ENCODE measurements at places on chromosomes 5 and 9.

- DNase-seq: no peak
Observed at GRCh38 chr5:79932510-79933504, 58.3 kb downstream of the MTX3 start.

GRCh38 chr5:176517053-176517661 lies 20.0 kb downstream of the RNF44 start:
- DNase-seq: no peak

GRCh38 chr9:35374910-35375309 lies 115.0 kb upstream of the RUSC2 start:
- DNase-seq: no peak

DNA sequence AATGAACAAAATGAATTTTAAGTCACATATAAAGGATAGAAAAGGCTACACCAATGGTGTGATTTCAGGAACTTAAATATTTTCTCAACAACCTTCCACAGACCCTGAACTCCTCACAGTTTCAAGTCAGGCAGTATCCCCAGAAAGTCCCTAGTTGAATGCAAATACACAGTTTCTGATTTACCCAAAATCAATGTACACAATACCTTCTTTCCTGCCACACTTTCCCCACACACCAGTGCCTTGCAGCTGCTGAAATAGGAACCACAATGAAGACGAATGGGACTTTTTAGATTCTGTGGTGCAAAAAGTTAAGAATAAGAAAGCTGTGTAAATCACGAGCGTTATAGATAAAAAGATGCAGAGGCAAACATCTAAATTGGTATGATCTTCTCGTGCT lies 552.4 kb upstream of the MEF2C start:
- DNase-seq: no peak

GRCh38 chr9:94860678-94861588 lies 134.4 kb downstream of the AOPEP start:
- DNase-seq: peak; percentile 98

DNA sequence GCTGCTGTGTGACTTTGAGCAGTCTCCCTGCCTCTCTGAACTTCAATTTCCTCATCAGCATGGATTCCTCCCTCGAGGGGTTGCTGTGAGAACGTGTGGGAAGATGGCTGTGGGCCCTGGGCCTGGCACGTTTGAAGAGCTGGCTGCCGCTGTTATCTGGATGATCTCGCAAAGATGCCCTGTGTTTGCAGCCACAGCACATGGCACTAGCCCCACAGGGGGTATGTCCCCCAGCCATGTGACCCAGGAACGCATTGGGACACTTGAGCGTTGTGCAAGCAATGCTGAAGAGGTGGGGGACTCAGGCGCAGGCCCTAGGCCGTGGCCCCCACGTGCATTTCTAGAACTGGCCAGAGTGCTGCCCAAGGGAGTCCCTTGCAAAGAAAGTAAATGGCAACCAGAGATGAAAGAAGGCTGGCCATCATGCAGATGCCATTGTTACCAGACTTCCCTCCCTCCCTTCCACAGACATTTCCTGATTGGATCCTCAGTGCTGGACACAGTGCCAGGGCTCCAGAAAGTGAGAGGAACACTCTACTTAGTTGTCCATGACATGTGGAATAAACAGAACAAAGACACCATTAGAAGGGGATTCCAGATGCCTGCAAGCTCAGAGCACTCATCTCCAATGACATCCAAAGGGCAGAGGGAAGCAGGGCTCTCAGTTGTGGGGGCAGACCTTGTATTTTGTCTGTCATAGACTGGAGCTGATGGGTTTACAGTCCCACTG lies 65.1 kb upstream of the NEURL1B start:
- DNase-seq: no peak

DNA sequence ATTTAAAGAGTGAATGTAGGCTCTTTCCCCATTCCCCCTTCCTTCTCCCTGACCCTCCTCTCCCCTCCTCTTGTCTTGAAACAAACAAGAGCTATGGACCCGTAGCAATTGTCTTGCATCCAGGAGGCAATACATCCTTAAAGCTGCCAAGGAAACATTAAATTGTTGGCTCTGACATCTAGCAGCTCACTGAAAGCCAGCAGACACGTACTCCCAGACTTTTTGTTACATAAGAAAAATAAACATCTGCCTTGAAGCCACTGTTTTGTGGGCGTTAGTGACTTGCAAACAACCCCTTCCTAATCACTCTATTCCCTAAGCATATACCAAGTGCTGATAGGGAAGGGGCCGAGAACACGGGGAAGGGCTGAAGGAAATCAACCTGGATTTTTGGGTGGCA lies 8.6 kb downstream of the SLC45A2 start:
- no peak for DNase-seq

DNA sequence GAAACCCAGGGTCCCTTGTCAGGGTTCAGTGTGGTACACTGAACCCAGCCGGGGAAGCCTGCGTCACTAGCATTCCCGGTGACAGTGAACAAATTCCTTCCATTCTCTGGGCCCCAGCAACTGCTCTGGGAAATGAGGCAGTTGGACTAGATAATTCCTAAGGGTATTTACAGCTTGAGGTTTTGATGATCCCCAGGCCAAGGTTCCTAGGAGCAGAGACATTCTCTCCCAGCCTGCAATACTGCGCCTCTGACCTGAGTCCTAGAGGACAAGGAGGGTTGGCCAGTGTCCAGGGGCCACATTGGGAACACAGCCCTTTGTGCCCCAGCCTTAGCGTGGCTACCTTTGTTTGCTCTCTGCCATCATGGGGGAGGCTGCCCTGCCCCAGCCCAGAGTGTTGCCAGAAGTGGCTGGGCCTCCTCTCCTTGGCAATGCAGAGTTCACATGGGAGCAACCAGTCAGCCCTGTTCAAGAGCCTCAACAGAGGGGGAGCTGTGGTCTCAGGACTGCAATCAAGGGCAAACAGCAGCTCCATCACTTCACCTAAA lies 178.2 kb downstream of the SEC61B start:
- DNase-seq: no peak

GRCh38 chr9:26856413-26857032 lies 36.1 kb downstream of the CAAP1 start:
- peak; percentile 14 for DNase-seq

GRCh38 chr5:117475919-117476318 lies 901.3 kb upstream of the SEMA6A start:
- no peak for DNase-seq

DNA sequence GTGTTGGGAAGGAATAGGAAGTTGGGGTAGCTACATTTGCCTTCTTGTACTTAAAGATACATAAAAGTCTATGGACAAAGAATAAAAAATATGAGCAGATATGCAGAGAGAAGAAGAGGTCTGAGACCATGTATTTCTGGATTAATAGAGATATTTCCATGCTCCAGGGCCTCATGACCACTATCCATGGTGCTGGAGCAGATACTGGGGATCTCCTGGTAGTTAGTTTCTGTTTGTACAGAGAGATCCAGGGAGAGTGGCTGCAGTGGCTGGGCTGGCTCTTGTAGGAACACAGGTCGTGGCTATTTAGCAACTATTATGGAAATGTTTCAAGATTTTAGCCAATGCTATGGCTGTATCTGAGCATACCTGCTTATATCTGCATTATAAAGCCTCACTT lies 184.2 kb upstream of the TMEM161B start:
- DNase-seq: no peak

DNA sequence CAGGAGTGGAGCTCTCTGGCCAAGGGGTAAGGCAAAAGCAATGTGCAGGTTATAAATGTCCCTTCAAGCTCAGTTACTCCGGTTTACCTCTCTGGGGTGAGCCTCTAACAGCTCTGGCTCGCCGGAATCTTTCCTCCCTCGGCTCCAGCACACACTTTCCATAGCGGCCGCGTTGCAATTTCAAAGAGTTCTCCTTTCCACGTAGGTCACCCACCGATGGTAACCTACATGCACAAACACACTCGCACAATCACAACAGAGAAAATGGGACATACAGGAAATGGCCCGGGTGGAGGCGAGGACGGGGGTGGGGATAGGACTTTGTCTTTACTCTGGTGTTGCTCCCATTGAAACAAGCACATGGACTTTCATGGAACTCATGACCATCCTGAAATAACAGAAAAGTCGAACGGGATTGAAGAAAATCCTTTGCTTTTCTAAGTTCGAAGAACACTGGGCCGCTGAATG lies 1.2 kb downstream of the LHFPL2 start:
- peak; percentile 29 for DNase-seq

GRCh38 chr5:11455505-11455904 lies 448.7 kb downstream of the CTNND2 start:
- DNase-seq: no peak

DNA sequence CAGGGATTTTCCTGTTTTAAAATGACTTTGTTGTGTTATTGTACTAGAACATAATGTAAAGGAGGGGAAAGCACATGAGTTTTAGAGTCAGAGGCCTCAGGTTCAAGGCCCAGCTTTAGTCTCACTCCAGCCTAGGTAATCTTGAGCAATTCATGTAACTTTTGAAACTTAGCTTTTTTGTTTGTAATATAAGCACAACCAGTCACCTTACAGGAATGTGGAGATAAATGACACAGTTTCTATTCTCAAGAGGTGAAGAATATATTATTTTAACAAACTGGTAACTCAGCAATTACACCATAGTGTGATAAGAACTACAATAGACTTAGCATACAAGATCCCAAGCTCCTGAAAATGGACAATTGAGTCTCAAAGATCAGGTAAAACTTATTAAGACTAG lies 51.2 kb downstream of the ADAMTS19 start:
- DNase-seq: no peak

- DNase-seq: no peak
Observed at GRCh38 chr5:121377461-121377860, 474.2 kb upstream of the FTMT start.

GRCh38 chr5:139882961-139883539 lies 87.4 kb downstream of the PSD2 start:
- no peak for DNase-seq

DNA sequence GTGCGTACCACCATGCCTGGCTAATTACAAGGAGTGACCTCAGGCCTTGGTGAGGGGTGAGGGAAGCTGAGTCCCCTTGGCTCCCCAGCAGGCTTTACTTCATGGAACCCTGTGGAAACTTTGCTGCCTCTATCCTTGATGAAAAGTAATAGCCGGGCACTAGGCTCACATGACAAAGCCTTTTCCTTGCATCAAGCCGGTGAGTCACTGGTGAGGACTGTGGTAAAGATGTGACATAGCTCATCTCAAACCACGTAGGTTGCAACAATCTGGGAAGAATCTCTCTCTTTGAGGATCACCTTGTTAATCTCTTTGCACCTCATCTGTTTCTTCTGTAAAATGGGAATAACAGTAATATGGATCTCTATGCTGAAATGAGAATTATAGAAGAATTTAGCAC lies 116.3 kb upstream of the SLC25A48 start:
- peak; percentile 26 for DNase-seq

- no peak for DNase-seq
Observed at GRCh38 chr5:74433896-74434829, 206.4 kb downstream of the ENC1 start.

GRCh38 chr5:161562446-161562845 lies 15.9 kb upstream of the GABRB2 start:
- DNase-seq: no peak

DNA sequence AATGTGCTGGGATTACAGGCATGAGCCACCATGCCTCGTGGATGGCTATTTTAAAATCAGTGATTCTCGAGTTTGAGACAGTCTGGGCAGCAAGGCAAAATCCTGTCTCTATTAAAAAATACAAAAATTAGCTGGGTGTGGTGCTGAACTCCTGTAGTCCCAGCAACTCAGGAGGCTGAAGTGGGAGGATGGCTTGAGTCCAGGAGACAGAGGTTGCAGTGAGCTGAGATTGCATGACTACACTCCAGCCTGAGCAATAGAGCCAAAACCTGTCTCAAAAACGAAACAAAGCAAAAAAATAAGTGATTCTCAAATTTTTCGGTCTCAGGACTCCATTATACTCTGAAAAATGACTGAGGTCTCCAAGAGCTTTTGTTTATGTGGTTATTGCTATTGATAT lies 47.9 kb upstream of the HSPA9 start:
- DNase-seq: no peak

DNA sequence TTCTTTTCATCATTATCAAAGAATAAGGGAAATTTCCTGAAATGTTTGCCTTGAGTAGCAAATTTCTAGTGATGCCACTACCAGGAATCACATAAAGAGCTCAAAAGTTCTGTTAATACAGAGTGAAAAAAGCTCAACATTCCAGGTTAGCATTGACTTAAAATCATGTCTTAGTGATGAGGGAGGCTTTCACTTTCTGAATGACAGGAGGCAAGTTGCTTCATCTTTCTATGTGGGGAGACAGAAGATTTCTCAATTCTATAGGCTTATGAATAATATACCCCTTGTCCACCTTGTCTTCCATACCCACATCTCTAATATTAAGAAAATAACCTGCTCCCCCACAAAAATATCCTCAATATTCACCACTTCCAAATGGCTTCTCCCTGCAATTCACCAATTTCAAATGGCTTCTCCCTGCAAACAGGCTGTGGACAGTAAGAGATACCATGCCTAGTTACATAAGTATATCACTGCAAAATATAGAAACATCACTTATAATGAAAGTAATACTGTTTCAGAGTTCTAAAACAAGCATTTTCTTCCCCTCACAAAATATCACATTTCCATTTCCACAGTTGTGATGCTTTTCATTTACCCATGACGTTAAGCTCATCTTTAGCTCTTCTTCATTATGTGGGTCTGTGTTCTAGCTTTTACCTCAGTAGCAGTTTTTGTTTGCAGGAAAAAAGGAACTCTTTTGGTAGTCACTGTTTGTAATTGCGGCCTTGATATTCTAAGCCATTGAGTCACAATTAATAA lies 2.2 kb upstream of the JAK2 start:
- DNase-seq: no peak

- peak; percentile 17 for DNase-seq
Observed at GRCh38 chr9:14616188-14616982, 76.8 kb downstream of the ZDHHC21 start.

DNA sequence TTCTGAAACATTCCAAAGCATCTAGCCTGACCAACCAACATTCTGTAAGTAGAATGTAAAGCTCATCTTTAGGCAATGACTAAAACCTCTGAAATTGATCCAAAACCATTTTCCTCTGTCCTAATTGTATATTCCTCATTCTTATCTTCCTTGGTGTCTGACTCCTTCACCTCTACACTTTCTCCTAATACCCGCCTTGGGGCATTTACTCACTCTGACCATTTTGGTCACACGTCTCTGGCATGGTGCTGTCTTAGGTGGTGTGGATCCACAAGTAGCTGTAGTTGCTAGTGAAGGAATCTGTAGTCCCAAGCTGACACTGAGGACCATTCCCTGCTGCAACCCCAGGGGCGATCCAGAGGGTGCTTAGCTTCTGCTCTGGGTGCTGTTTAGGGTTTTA lies 40.8 kb upstream of the LMNB1 start:
- DNase-seq: no peak

DNA sequence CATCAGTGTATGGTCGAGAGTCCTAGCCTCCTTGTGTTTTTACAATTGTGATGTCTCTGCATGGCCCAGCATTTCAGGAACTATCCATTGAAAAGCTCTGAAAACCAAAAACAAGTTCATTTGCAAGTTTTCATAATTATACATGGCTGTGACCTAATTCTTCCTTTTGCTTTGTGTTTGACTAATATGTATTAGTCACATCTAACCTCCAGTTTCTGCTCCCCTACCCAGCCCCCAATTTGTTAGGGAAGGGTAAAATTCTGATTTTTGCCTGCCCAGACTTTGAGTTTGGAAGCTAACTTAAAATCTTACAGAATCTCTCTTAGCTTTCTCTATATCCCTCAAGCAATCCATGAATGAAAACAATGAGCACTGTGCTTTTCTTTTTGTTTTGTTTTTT lies 128.2 kb upstream of the SEMA6A start:
- DNase-seq: no peak

Data from RCC 7860 (cell line).